ENCODE measurements at places on chromosomes 1 and 21.

DNA sequence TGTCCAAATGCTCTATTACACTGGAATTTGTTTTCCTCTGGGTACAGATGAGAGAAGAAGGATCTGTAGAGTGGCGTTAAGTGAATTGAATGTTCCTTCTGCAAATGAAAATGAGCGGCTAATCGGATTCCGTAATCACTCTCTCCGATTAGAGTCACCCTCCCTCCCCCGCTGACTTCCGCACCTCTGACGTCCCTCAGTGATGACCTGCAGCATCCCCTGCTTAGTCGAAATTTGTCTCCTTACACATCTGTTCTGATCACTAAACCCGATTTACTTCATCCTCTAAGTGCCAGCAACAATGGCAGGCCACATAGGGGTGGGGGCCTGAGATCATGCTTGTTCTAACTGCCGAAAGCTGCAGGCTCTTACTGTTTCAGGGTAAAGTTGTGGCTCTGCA is 378.7 kb downstream of the SEC16B start:
- DNase-seq, result no peak

GRCh38 chr1:27475720-27476119 is 14.2 kb downstream of the WASF2 start:
- DNase-seq, result no peak

- DNase-seq, result no peak
Observed at GRCh38 chr1:229253151-229253974, 17.5 kb upstream of the RAB4A start.

- DNase-seq, result no peak
Observed at GRCh38 chr1:164695956-164696665, 137.1 kb downstream of the PBX1 start.

DNA sequence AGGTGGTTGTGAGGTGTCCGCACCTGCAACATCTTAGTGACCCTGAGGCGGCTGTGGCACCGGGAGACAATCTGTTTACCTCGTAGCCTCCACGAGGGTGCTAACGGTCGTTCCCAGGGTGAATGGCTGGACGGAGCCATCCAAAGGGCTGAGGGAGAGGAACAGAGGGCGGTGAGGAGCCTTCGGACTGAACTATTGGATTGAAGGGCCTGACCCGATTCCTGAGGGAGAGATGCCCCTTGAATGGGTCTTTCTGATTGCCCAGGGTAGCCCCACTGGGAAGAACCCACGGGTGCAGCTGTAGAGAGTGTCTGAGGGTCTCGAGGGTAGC is 2.3 kb downstream of the NR5A2 start:
- no peak for DNase-seq

- DNase-seq, result no peak
Observed at GRCh38 chr1:26094076-26094669, 17.5 kb upstream of the PDIK1L start.

DNA sequence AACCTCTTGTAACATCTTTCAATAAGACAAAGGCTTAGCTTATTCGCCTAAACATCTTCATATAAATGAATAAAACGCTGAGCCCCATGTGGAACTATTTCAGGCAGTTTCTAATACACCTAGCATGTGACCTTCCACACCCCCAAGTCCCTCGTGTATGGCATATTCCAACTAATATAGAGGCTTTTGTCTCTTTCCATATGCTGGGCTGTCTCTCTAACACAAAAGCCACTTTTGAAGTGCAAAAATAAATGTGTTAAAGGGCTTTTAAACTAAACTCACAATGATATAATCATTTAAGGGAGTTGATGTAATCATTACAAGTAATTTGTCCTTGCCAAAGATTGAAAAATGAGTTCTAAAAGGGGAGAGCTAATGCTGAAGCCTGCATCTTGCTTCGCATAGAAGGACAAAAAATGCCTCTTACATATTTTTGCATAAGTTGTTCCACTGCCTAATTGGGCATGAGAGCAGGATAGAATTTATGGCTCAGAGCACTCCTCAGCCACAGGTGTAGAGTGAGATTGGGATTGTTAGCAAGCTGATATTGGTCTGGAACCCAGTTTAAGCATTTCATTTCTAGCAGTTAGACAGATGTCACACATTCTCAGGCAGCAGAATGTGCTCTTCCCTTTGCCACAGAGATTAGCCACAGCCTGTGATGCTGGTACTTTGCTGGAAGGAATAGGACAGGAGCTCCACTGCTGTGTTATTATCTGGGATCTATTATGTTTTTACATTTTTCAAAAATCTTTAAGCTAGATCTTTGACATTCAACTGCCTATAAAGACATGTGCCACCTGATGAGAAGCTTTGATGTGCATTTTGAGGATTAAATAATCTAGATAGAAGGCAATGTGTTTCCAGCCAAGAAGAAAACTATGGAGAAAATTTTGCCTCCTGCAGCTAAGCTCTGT is 1044.4 kb downstream of the ADGRL2 start:
- DNase-seq, result no peak

DNA sequence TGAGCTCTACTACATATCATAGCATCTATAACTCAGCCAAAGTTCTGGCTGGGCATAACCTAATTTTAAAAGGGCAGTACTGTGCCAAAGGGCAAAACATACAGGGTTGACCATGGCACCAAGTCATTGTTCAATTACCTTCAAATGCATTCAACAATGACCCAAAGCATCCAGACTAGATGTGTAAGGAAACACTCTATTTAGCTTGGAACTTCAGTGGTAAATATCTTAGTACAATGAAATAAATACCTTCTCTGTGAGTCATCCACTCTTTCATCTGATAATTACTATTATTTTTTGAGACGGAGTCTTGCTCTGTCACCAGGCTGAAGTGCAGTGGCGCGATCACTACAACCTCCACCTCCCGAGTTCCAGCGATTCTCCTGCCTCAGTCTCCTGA is 70.0 kb downstream of the NVL start:
- DNase-seq, result no peak
